ENCODE measurements at places on chromosomes 7 and 10.

GRCh38 chr10:117653170-117653515 lies 110.6 kb downstream of the EMX2 start:
- no peak overlapping the region for H3K4me3 ChIP-seq
- H3K27ac ChIP-seq: no peak overlapping the region
- no peaks in the 10 kb centered on the region for H3K36me3 ChIP-seq
- H3K27me3 ChIP-seq: no peaks in the 10 kb centered on the region

- no peak overlapping the region for H3K27ac ChIP-seq
- no peak overlapping the region for H3K4me3 ChIP-seq
- H3K27me3 ChIP-seq: no peaks in the 10 kb centered on the region
These were observed 54.9 kb downstream of the ZNF487 start for GRCh38 chr10:43491855-43492254.

DNA sequence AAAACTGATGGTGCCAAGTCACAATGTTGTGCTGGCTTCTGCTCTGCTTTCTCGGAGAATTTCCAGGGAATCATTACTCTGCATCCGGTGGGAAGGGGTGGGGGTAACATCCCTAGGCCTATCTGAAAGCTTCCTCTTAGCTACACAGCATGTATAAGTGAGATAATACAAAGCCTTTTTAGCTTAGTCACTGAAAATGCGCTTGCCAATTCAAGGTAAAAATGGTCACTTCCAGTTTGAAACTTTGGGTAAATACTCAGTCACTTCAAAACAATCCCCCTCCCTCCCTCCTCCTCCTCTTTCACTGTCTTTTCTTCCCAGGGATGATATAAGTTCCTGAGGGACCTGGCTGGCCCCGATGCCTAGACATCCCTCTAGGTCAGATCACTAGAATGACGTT lies 57.3 kb upstream of the APBB1IP start:
- no peak overlapping the region for H3K27ac ChIP-seq
- H3K4me1 ChIP-seq: no peaks in the 10 kb centered on the region
- no peak for DNase-seq
- H3K36me3 ChIP-seq: no peaks in the 10 kb centered on the region
- H3K27me3 ChIP-seq: no peaks in the 10 kb centered on the region

- H3K4me3 ChIP-seq: no peak overlapping the region
- no peaks in the 10 kb centered on the region for H3K27me3 ChIP-seq
- H3K4me1 ChIP-seq: no peaks in the 10 kb centered on the region
- no peak for DNase-seq
These were observed 50.2 kb downstream of the DOCK1 start for GRCh38 chr10:126955396-126955795.

- H3K4me1 ChIP-seq: peaks cover 68% of the 10 kb centered on the region
- DNase-seq: no peak
- peak overlapping the region; percentile 54 for H3K27ac ChIP-seq
- H3K36me3 ChIP-seq: no peaks in the 10 kb centered on the region
These were observed 39.4 kb upstream of the PRSS1 start for GRCh38 chr7:142709921-142710320.

DNA sequence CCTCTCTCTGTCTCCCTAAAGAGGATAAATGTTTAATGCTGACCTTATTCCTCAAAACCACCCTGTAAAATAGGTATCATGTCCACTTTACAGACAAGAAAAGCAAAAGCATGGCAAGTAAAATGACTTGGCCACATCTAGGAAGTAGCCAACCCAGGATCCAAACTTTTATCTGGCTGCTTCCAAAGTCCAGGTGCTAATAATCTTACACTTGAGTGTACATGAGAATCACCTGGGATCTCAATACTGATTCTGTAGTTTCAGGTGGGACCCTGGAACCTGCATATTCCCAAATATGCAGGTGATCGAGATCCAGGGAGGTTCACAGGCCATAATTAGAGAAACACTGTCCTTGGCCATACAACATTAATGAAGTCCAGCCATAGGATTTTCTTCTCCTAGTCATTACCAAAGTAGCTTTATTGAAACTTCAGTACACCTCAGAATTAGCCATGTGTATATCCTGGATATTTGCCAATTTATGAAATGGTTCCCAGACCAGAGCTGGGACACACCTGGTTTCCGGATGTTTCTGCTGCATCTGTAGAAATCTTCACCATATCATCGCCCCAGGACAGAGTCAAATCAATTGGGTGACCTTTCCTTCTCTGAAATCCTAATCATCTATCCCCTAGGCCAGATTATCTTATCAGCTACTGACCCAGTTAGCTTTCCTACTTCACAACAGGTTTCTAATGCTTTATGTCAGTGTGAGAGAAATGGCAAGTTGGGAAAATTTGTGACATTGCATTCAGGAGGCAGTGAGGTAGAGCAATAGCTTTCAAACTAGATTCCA lies 119.1 kb upstream of the KMT2E start:
- no peaks in the 10 kb centered on the region for H3K36me3 ChIP-seq
- DNase-seq: no peak
- H3K4me1 ChIP-seq: peaks cover 52% of the 10 kb centered on the region
- H3K27ac ChIP-seq: peak overlapping the region; percentile 82
- no peaks in the 10 kb centered on the region for H3K27me3 ChIP-seq

All from MM.1S (cell line).